ENCODE measurements at places on chromosomes 1 and 21.

DNA sequence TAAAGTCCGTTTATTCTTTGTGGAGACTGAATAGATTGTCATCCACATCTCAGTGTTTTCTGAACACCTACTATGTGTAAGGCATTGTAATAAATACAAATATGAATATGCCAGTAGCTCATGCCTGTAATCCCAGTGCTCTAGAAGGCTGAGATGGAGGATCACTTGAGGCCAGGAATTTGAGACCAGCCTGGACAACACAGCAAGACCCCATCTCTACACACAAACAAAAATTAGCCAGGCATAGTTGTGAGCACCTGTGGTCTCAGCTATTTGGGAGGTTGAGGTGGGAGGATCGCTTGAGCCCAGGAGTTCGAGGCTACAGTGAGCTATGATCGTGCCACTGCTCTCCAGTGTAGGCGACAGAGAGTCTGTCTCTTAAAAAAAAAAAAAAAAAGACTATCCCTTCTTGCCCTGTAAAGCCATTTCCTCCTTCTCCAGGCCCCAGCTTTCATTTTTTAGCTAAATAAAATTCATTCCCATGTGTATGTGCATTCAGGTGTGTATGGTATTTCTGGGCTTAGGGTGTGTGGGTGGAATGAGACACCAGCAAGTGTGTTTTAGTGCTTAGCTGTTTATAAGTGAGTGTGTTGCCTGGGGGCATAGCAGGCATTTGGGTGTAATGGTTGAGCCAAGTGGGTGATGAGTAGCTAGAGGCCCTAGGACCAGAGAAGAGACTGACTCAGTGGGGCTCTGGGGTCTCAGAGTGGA, 7.8 kb downstream of the CELSR2 start:
- no peak for DNase-seq

DNA sequence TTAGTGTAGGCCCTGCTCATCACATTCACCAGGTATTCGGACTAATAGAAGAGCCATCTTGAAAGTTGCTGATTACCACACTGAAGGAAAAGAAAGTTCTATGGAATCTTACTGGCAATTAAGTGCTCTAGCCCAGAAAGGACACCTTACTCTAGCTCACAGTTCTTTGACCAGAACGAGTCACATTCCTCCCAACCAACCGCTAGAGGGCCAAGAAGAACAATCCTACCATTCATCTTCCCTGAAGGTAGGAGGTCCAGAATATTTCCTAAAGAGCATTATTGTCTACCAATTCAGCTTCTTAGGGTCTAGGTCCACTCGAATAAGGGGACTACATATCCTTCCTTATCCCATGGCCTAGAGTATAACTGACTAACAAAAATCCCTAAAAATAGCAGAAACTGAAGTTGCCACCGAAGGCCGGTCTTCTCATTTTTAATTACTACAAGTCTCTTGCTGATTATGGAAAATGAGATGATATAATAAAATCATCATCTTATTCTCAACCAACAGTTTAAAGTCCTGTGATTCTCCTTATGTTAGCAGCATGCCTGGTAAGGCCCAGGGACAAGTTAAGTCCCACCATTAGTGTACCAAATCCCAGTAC, 2.7 kb upstream of the FMO1 start:
- DNase-seq, result no peak

DNA sequence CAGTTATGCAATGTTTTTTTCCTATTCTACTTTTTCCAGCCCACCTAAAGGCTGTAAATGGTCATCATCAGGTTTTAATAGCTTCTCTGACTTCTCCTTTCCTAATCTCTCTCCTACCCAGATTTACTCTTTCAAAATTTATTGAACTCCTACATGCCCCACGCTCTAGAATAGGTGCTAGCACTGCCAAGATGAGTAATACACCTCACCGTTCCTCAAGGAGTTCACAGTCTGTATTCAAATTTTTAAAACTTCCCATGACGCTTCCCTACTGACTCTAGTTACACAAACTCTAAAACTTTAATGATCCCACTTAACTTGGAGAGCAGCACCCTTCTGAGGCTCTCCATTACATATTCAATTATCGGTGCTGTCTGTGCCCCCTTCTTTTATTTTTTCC, 51.6 kb downstream of the ALG14 start:
- no peak for DNase-seq

GRCh38 chr1:219626865-219627264, 14.0 kb upstream of the ZC3H11B start:
- no peak for DNase-seq

- no peak for DNase-seq
Measured at GRCh38 chr1:198575798-198576641, 35.5 kb upstream of the ATP6V1G3 start.
